CD4-positive, alpha-beta T cell treated with Interleukin-10 for 1 hour (primary cell): ENCODE measurements at places on chromosomes 7 and 10.
A peak's percentile ranks its signal among the peaks of the same experiment; 100 is the strongest.

DNA sequence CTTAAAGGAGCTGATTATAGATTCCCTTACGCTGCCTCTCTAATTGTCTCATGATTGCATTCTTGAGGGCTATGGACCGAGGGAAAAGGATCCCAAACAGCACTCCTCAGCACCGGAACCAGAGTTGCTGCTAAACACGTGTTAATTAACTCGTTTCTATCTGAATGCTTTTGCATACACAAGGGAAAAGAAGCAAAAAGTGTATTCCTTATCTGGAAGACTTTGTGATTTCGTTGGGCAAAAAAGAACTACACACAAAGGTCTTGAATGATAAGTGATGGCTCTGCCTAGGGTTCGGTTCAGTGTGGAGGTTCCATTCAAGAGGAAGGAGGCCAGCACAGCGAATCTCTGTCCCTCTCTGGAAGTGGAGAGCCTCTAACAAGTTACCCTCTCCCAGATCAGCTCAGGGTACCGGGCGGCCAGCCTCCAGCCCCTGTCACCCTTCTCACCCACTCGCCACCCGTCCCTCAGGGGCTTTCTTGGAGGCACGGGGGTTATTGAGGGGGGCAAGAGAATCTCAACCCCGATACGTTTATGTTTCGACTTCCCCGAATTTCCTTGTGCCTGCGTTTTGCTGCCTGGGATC, 515 bp upstream of the SLC4A2 start:
- peak; percentile 24 for DNase-seq

GRCh38 chr7:27602766-27603165, 59.9 kb downstream of the HIBADH start:
- DNase-seq = no peak

- DNase-seq = no peak
Observed at GRCh38 chr10:56836659-56837058, 475.6 kb upstream of the ZWINT start.

DNA sequence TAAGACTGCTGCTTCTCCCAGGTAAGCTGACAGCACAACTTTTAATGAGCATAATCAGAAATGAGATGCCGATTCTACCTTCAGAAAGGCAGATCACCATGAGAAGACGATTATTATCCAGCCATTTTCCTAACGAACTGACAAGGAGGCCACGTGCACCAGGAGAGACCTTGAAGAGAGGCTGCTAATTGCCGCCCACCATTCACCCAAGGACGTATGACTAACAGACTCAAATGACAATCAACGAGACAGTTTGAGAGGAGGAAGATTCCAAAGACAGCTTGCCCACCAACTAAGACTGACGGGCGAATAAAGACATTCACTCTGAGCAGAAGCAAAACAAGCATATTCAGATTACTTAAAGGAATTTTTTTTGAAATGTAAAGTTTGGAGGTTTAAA, 301.9 kb upstream of the TAC1 start:
- DNase-seq = no peak

- no peak for DNase-seq
Observed at GRCh38 chr10:117734731-117735405, 192.3 kb downstream of the EMX2 start.
